ENCODE measurements at places on chromosomes 12 and 14.

GRCh38 chr14:50319721-50320120 lies 7.6 kb downstream of the DMAC2L start:
- H3K27me3 ChIP-seq, result no peaks in the 10 kb centered on the region
- H3K4me1 ChIP-seq, result peaks cover 16% of the 10 kb centered on the region
- no peak overlapping the region for H3K27ac ChIP-seq

GRCh38 chr12:130124605-130125244 lies 37.5 kb upstream of the FZD10 start:
- H3K4me3 ChIP-seq, result no peak overlapping the region
- DNase-seq, result no peak
- H3K27ac ChIP-seq, result no peak overlapping the region
- H3K4me1 ChIP-seq, result no peaks in the 10 kb centered on the region

- H3K4me1 ChIP-seq, result peaks cover 6% of the 10 kb centered on the region
- peaks cover 43% of the 10 kb centered on the region for H3K27me3 ChIP-seq
- H3K4me3 ChIP-seq, result peak within 1 kb of the TSS; percentile 89
Observed at GRCh38 chr14:50943943-50944646, at the start of gene PYGL. Gene PYGL, minus strand, starts transcription at chr14:50944483. Its CDS starts 80 bp downstream, at chr14:50944403.

DNA sequence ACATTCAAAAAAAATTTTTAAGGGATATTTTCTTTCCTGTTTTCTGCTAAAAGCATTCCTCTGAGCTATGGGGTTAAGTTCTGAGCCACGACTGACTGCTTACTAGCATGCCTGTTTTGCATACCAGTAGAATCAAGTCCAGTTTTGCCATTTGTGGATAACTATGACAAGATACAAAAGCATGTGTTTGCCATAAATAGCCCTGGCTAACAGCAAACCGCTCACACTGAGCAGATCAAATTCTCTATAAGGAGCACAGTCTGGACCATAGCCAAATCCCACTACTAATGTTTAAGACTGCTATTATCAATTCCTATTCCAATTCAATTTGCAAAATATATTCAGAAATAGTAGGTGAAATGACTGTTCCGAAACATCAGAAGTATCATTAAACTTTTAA lies 3.2 kb downstream of the CFL2 start:
- peaks cover 22% of the 10 kb centered on the region for H3K4me1 ChIP-seq
- no peak overlapping the region for H3K4me3 ChIP-seq
- no peak overlapping the region for H3K27ac ChIP-seq
- H3K36me3 ChIP-seq, result peaks cover 8% of the 10 kb centered on the region
- H3K27me3 ChIP-seq, result no peaks in the 10 kb centered on the region
- DNase-seq, result no peak

DNA sequence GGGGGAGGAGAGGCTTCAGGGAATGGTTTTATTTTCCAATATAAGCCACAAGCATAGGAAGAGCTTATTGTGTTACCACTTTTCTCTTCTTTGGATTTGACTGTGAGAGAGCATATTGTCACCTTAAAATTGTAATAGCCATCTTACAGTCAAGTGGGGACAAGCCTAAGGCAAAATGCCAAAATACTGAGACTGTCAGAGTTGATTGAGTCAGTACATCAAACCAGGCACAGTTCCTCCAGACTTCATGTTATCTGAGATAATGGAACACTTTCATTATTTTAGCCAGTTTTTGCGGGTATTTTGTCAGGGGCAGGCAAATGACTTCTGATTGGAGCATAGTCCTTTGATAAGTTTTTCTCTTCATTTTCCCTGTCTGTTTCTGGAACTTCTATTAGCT lies 19.5 kb upstream of the NUBPL start:
- no peak overlapping the region for H3K4me3 ChIP-seq
- no peaks in the 10 kb centered on the region for H3K36me3 ChIP-seq
- no peak overlapping the region for H3K27ac ChIP-seq
- peaks cover 3% of the 10 kb centered on the region for H3K27me3 ChIP-seq
- no peak for DNase-seq
- H3K4me1 ChIP-seq, result no peaks in the 10 kb centered on the region

GRCh38 chr14:22781301-22781991 lies 15.0 kb downstream of the OXA1L start:
- no peak overlapping the region for H3K27ac ChIP-seq
- H3K4me1 ChIP-seq, result no peaks in the 10 kb centered on the region
- H3K36me3 ChIP-seq, result no peaks in the 10 kb centered on the region
- no peak overlapping the region for H3K4me3 ChIP-seq

- peak overlapping the region; percentile 84 for H3K27ac ChIP-seq
- DNase-seq, result peak; percentile 92
- peaks cover 6% of the 10 kb centered on the region for H3K27me3 ChIP-seq
- no peaks in the 10 kb centered on the region for H3K36me3 ChIP-seq
Observed at GRCh38 chr12:13100882-13101769, 2.3 kb downstream of the GSG1 start.

GRCh38 chr14:80787876-80788275 lies 153.7 kb downstream of the CEP128 start:
- no peak overlapping the region for H3K27ac ChIP-seq
- H3K4me1 ChIP-seq, result no peaks in the 10 kb centered on the region
- H3K36me3 ChIP-seq, result peaks cover 7% of the 10 kb centered on the region

DNA sequence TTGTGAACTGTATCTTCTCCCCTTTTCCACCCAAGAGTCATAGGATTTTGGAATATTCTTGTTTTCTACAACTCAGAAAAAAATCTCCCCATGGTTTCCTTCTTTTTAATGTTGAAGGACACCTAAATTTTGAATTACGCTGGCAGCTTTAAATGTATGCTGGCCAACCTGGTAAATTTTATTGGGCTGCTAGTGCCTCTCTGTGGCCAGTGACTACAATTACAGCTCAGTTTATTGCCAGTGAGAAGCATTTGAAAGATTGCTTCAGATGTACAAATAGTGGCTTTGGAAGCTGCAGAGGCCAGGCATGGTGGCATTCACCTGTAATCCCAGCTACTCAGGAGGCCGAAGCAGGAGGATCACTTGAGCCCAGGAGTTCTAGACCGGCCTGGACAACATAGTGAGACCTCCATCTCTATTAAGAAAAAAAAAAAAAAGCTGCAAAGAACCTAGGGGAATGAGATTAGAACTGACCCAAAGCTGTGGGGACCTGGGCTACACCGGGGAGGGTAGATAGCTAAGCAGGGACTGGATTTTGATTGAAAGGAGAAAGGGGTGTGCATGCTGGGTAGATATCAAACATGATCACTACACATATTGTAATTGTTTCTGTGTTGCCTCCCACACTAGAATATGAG lies 7.6 kb upstream of the RAB21 start:
- peaks cover 46% of the 10 kb centered on the region for H3K27me3 ChIP-seq
- no peaks in the 10 kb centered on the region for H3K4me1 ChIP-seq
- no peaks in the 10 kb centered on the region for H3K36me3 ChIP-seq
- no peak overlapping the region for H3K27ac ChIP-seq
- DNase-seq, result peak; percentile 21

DNA sequence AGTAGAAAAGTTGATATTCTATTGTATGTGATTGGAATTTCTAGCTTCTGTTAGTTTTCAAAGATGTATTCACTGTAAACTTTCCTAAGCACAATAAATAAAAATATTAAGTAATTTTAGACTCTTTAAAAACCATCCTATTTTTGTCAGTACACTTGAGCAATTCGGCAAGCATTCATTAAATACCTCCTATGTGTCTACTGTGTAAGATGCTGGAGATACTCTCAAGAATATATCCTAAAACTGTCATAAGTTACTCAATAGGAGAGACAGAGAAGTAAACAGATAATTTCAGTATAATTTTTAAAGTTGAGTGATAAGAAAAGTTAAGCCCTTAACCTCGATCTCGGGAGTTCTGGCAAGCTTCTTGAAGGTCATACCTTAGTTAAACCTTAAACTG lies 46.1 kb downstream of the FANCM start:
- H3K4me3 ChIP-seq, result no peak overlapping the region
- peaks cover 14% of the 10 kb centered on the region for H3K36me3 ChIP-seq
- H3K4me1 ChIP-seq, result no peaks in the 10 kb centered on the region
- no peak overlapping the region for H3K27ac ChIP-seq
- H3K27me3 ChIP-seq, result no peaks in the 10 kb centered on the region
- DNase-seq, result no peak

GRCh38 chr12:2287589-2287988 lies 234.8 kb downstream of the CACNA1C start:
- no peak overlapping the region for H3K4me3 ChIP-seq
- H3K27ac ChIP-seq, result no peak overlapping the region
- peaks cover 7% of the 10 kb centered on the region for H3K27me3 ChIP-seq
- no peaks in the 10 kb centered on the region for H3K4me1 ChIP-seq
- no peaks in the 10 kb centered on the region for H3K36me3 ChIP-seq
- no peak for DNase-seq

DNA sequence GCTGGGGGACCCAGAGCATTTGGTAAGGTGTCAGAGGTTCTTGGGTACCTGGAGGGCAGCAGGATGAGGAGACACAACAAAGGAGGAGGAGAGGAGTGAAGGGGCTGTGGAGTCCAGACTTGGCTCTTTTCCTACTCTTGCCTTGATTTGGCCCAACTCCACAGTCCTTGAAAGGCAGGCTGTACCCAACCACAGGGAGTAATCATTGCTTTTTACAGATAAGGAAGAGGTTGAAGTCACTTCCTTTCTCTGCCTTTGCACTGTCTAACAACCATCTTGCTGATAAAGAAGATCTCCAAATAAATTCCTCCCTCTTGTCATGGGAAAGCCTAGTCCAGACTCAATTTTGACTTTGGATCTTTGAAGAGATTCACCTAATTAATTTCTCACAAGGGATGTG lies 226.8 kb upstream of the HMGA2 start:
- H3K36me3 ChIP-seq, result no peaks in the 10 kb centered on the region
- H3K27me3 ChIP-seq, result peaks cover 11% of the 10 kb centered on the region
- no peak overlapping the region for H3K27ac ChIP-seq
- DNase-seq, result no peak
- H3K4me1 ChIP-seq, result no peaks in the 10 kb centered on the region
